ENCODE measurements at places on chromosomes 1 and 21.

GRCh38 chr1:31577515-31578192, 1.3 kb downstream of the TINAGL1 start:
- DNase-seq = no peak

GRCh38 chr1:153509729-153510354, 25.9 kb downstream of the S100A6 start:
- no peak for DNase-seq

GRCh38 chr1:100941098-100941527, 45.2 kb downstream of the SLC30A7 start:
- no peak for DNase-seq

- no peak for DNase-seq
Measured at GRCh38 chr1:4894566-4894965, 240.2 kb downstream of the AJAP1 start.

- no peak for DNase-seq
Measured at GRCh38 chr1:247008406-247008799, 546 bp upstream of the ZNF695 start.

DNA sequence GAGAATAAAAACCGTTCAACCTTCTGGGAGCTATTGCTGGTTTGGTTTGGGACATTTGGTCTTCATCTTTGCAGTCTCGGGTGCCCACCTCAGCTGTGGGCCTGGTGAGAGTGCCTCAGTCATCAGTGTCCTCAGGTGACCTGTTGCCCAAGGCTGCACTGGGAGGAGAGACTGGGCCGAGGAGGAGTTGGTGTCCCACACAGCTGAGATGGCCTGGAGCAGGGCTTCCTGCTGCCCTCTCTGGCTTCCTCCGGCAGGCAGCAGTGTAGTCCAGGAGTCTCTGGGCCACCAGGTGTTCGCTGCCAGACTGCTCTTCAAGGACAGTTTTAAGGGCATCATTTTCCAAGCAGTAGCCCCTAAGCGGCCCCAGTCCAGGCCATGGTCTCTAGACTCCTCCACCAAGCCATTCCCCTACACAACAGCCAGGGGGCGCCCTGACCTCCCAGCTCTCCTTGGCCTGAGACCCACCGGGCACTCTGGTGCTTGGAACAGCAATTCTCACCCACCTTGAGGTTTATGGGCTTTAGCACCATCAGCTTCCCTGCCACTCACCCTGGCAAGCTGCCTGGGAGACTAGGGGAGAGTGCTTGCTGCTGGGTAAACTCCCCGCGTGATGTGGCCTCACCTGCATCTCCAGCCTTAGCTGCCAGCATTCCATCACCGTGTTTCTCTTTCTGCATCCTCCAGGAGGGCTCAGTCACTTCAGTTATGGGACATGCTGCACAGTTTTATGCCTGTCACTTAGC, 9.1 kb upstream of the SYTL1 start:
- DNase-seq = no peak

DNA sequence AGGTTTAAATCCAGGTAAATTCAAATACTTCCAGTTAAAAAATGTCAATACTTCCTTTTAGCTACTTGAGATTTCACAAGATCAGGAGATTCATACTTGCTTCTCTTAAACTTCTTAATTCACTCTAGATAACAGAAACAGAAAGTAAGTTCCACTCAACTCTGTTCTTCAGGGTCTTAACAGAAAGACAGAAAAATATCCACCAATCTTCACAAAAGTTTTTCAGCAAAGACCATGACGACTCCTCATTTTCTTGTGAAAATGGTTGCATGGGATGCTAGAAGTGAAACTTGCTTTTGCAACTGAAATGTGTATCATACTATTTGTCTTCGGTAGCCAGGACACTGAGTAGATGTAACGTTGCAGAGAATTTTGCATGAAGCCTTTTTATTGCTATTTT, 12.3 kb upstream of the LRRC8C start:
- DNase-seq = no peak
